ENCODE measurements at places on chromosomes 11 and 22. TPM values are rescaled to one million over a fixed set of nuclear protein-coding genes. Genes with fewer than 3 reads are reported as not detected.

The IRAG1 gene
- 0.04 TPM for total RNA-seq

The ZDHHC8 gene
- total RNA-seq = 38.4 TPM

The DRG1 gene
- 59.9 TPM for total RNA-seq

The OR5AN1 gene
- total RNA-seq = not detected

The CNIH2 gene
- 2.5 TPM for total RNA-seq

The TBX10 gene
- total RNA-seq = not detected

The OR2D2 gene
- total RNA-seq = not detected

The CLCF1 gene
- 32.5 TPM for total RNA-seq

The SCO2 gene
- total RNA-seq = 5.7 TPM

The SMTNL1 gene
- not detected for total RNA-seq

The SELENOM gene
- 53.7 TPM for total RNA-seq

The RBMXL2 gene
- total RNA-seq = not detected

The APOA4 gene
- total RNA-seq = not detected

The APOA5 gene
- total RNA-seq = not detected

The KCNE3 gene
- total RNA-seq = not detected

The LDLRAD3 gene
- total RNA-seq = 25.8 TPM

The KRTAP5-10 gene
- not detected for total RNA-seq

The HTATIP2 gene
- total RNA-seq = 219 TPM

The PGR gene
- not detected for total RNA-seq

The TMEM121B gene
- 0.16 TPM for total RNA-seq

The SLC22A12 gene
- total RNA-seq = not detected

The PLAAT2 gene
- total RNA-seq = 0.85 TPM

The USP2 gene
- total RNA-seq = 1.3 TPM

The GAL3ST3 gene
- total RNA-seq = not detected

The OR5A1 gene
- total RNA-seq = not detected

The P2RY2 gene
- total RNA-seq = 11.5 TPM

The SMIM35 gene
- total RNA-seq = not detected

The HEPN1 gene
- total RNA-seq = not detected

The RTN4R gene
- total RNA-seq = 11.6 TPM

The DKK3 gene
- total RNA-seq = 15.2 TPM

The CRYBA4 gene
- total RNA-seq = not detected

The MMP11 gene
- total RNA-seq = 0.13 TPM

The ALX4 gene
- total RNA-seq = 1.2 TPM

The OR8D4 gene
- total RNA-seq = not detected

The VSIG10L2 gene
- total RNA-seq = not detected

The GRM5 gene
- not detected for total RNA-seq

The FBLN1 gene
- 37.5 TPM for total RNA-seq

The APLNR gene
- 0.04 TPM for total RNA-seq

The OR2AT4 gene
- total RNA-seq = not detected

The NLRP10 gene
- not detected for total RNA-seq

The PIK3C2A gene
- total RNA-seq = 10.2 TPM

All from A549 treated with dexamethasone at 1 μM for 4 hours (cell line).